ENCODE measurements at places on chromosomes 6 and 20.
A peak's percentile ranks its signal among the peaks of the same experiment; 100 is the strongest.

GRCh38 chr6:84645563-84646266 lies 118.7 kb downstream of the TBX18 start:
- DNase-seq = peak; percentile 73

GRCh38 chr6:127937102-127937501 lies 36.2 kb upstream of the THEMIS start:
- no peak for DNase-seq

GRCh38 chr6:24831771-24832716 lies 33.3 kb upstream of the ARMH2 start:
- DNase-seq = peak; percentile 29

DNA sequence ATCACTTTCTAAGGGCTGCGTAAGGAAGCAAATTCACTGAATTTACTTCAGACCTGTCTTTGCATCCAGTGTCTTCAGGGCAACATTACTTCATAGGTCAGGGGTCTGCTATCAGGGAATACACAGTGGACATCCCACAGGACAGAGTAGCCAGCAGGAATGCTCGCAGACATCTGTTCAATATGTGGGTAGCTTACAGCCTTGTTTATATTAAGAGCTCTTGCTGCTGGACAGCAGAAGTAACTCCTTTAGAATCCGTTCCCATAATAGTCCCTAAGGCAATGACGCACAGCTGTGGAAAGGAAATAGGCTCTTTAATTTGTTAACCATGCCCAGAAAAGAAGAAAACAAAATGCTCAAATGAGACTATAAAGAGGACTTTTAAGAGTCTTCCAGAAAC lies 198.7 kb downstream of the MOXD1 start:
- DNase-seq = peak; percentile 43

GRCh38 chr6:136608991-136609390 lies 58.8 kb upstream of the MAP7 start:
- DNase-seq = peak; percentile 43

DNA sequence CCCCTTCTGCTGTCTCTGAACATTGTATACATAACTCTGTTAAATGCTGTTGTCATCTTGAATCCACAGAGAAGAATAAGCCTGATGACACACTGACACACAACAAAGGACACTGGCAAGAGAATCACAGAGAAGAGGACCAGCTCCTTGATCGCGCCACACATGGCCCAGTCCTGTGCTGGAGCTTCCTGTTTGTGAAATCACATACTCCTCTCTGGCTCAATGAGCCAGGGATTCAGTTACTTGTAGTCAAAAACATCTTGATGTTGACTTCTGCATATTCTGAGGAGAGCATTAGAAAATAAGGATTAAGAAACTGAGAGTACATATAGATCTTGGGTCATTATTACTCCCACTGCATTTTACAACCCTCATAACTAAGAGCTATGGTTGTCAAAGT lies 100.1 kb downstream of the EPB41L2 start:
- no peak for DNase-seq

DNA sequence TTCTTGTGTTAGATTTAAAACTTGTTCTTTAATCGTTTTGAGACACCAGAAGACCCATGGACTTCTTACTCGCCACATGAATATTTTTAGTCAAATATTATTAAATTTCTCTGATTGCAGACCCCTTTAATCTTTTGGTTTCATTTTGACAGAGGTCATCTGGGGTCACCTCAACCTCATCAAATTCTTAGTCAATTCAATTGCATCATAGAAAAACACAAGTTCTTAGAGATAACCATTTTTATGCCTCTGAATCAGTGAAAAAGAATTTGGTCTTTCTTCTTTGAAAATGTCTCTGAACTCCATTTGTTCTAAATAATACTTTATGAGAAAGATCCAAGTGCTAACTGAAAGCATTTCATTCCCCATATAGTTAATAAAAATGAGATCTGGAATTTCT lies 55.2 kb upstream of the CBLN4 start:
- DNase-seq = no peak

DNA sequence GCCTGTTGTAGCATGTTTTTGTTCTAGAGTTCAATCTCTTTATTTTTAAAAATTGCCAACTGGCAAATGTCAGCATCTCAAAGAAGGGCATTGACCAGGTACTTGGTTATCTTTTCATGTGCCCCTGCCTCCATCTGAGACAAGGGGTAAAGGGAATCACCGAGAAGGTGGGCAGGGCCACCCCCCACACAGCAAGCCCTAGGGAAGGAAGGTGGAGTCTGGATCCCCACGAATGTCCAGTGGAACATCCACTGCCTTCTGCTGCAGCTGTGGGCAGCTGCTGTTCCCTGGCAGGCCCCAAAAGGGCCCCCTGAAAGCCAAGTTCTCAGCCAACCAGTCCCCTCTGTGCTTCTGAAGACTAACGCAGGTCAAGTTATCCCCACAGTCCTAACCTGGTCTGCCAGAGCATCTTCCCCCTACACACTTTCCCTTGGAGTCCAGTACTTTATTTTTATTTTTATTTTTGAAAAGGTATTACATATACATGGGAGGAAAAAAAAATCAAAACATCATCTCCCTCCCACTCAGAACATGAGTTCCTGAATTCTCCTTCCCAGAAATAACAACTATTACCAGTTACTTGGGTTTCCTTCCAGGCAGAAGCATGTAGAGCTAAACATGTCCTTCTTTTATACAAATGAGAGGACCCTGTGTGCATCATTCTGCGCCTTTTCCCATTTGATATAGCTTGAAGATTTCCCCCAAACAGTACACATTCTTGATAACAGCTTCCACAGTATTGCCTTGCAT lies 253.7 kb downstream of the MAFB start:
- DNase-seq = no peak

DNA sequence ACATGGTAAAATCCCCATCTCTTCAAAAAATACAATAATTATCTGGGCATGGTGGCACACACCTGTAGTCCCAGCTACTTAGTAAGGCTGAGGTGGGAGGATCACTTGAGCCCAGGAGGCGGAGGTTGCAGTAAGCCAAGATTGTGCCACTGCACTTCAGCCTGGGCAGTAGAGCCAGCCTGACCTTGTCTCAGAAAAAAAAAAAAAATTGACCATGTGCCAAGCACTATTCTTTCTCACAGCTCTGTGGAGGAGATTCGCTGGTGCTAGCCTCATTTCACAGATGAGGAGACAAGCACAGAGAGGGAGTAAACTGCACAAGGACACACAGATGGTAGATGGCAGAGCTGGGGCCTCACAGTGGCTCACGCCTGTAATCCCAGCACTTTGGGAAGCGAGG lies 131.8 kb upstream of the JARID2 start:
- no peak for DNase-seq

DNA sequence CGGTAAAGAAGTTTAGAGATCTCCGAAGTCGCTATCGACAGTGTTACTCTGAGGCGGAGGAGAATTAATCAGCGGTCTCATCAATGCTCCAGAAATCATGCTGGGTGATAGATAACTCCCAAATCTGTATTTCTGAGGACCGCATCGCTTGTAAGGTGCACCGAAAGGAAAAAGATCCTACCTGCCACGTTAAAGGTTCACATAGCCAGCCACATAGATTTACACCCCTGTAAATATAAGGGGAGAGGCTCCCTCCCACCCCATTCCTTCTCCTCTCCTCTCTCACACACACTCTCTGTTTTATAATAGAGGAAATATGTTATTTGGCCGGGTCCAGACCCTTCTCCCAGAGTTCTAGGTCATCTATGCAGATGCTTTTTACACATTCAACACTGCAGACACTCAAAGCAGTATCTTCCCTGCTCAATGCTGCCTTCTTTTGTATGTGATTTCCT lies 620 bp upstream of the DEK start:
- DNase-seq = no peak

- DNase-seq = no peak
These were observed 351.9 kb upstream of the PRND start for GRCh38 chr20:4369798-4370124.

DNA sequence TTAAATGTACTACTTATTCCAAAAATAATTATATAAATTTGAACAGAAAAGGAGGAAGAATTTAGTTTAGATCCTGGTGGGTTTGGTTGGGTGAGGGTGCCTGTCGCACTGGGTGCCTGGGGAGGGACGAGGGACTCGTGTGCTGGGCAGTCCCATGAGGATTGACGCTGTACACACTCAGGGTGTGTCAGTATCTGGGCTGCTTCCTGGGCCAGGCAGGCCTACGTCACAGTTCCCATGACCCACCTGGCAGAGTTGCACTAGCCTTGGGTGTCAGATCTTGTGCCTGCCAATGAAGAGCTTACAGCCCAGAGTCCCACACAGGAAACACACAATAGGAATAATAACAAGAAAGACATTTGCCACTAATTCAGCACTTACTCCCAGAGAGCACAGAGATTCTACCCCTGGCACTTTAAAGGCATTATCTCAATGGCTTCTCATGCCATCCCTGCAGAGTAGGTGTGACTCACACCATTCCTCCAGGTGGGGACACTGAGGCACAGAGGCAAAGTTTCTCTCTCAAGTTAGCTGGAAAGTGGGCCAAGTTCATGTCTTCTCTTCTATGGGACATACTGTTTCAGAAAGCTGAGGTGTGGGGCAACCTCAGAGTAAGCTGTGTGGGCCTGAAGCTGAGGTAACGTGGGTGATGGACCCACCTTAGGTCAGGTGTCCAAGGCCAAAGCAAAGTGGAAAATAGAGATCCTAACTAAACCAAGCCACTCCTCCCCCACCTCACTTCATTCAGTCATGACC lies 1.3 kb upstream of the SDCBP2 start:
- no peak for DNase-seq

- no peak for DNase-seq
These were observed 5.7 kb downstream of the TUBB2A start for GRCh38 chr6:3151691-3152090.

- DNase-seq = no peak
These were observed 4.8 kb downstream of the ZBP1 start for GRCh38 chr20:57615445-57615811.
